ENCODE measurements at places on chromosomes 1 and 21. TPM values are rescaled to one million over a fixed set of nuclear protein-coding genes. Genes with fewer than 3 reads are reported as not detected.

Gene C1orf198
- 57.7 TPM for total RNA-seq

Gene GBP4
- 8.3 TPM for total RNA-seq

Gene SYT14
- total RNA-seq = not detected

GRCh38 chr1:240074908-240075307, 16.8 kb upstream of the FMN2 start:
- DNase-seq = no peak

GRCh38 chr1:87129038-87129437, 199.6 kb upstream of the LMO4 start:
- no peak for DNase-seq

DNA sequence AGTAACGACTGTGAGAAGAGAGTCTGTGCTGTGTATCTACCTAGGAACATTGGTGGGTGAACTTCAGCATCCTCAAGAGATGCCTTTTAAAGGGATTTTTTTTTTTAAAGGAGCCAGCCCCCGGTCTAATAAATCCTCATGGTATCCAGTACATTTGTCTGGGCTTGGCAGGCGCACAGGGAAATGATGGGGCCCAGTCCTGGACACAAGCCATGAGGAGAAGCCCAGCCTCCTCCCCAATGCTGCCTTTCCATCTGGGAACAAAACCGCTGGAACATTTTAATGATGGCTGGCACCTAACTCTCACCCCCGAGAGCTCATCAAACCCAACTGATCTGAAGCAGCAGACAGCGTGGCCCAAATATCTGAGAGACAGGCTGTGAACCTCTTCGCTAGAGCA, 64.2 kb downstream of the ACOT7 start:
- no peak for DNase-seq

All from right cardiac atrium (tissue), 5 donors.